ENCODE measurements at places on chromosomes 5 and 9.

DNA sequence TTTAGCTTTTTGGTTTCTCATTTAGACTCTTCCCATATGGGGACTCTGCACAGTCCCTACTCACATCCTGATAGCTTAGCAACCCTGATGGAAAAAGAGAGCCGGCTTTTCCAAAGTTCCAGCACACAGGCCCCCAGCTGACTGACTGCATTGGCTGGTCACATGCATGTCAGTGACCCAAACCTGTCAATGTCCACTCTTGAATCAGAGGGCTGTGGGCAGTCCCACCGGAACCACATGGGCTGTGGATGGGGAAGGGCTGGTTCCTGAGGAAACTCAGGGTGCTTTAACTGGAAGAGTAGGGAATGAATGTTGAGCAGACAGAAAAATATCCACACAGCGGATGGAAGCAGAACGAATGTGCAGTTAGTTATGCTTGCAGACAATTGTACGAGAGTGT lies 136.6 kb downstream of the NSG2 start:
- DNase-seq, result no peak

DNA sequence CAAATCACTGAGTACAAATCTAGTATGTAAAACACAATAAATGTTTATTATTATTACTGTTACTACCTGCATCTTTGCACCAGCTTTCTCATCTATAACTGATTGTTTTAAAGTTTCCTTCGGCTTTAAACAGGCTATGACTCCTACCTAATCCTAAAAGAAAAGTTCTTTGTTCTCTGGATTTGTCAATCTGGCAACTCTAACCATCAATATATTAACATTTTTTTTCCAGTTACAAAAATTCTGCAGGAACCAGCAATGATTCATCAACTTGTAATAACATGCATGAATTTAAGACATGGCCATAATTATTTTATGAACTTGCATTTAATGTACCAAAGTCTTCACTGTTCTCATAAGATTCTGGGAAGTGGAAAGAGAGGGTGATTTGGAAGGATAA lies 228.5 kb downstream of the PIK3R1 start:
- no peak for DNase-seq

- DNase-seq, result no peak
Observed at GRCh38 chr9:70480405-70480980, 66.0 kb upstream of the KLF9 start.

GRCh38 chr5:110289512-110289810 lies 437.0 kb downstream of the TMEM232 start:
- no peak for DNase-seq

GRCh38 chr5:64184832-64185231 lies 19.2 kb downstream of the RNF180 start:
- no peak for DNase-seq

DNA sequence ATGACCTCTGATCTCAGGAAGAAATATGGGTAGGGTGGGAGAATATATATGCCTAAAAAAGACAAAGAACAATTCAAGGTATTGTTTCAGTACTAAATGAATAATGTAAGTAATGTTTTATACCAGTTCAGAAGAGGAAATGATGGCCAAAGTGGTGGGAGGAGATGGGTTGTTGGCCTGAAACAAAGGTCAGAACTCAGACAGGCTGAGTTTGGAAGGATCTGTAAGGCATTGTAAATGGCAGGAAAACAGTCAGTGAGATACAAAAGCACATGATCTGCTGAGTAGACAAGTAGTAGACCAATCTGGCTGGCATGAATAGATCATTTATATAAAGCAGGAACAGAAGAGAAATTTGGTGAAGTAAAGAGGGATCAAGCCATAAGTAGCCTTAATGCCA lies 175.8 kb upstream of the PLCXD3 start:
- DNase-seq, result no peak

GRCh38 chr5:142944140-142944539 lies 174.0 kb downstream of the ARHGAP26 start:
- DNase-seq, result no peak

- no peak for DNase-seq
Observed at GRCh38 chr5:151899399-151899798, 25.3 kb downstream of the GLRA1 start.

GRCh38 chr5:154211641-154212390 lies 21.3 kb downstream of the GALNT10 start:
- DNase-seq, result no peak

DNA sequence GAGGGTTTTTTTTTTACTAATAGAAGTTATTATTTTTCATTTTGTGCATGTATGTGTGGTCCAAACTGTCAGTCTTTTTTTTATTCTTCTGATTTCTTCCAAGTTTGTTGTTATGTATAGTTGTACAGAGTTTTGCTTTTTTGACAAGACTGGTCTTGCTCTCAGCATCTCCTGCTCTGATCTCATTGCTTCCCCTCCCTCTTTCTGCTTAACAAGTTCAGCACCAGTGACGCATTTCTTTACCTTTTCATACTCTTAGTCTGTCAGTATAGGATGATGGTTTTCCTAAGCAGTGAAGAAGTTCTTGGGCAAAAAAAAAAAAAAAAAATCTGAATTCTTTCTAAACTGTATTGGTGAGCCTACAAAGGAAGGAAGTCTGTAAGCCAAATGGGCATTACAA lies 135.1 kb downstream of the CD180 start:
- DNase-seq, result no peak

- peak; percentile 3 for DNase-seq
Observed at GRCh38 chr5:159444441-159445082, 114.3 kb upstream of the IL12B start.

DNA sequence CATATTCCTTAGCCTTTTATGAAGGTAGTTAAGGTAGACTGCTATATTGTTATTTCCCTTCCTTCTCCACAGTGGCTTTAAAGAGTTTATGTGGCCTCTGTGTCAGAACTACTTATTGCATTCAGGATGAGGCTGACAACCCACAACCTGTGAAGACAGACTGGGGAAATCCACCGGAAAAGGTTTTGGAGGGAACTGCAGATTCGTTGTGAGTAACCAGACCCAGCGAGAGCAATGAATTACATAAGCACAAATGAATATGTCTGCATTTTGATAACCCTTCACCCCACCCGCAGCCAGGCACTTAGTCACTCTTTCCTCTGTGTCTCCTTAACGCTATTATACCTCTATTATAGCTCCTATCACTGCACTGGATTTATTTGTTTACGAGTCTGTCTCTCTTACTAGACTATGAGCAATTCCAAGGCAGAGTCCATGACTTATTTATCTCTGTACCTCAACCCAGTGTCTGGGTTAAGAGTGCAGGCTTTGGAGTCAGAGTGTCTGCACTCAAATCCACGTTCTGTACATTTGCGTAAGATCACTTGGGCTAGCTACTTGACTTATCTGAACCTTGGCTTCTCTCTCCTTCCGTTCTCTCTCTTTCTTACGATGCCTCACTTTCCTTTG lies 19.2 kb downstream of the KCTD16 start:
- peak; percentile 81 for DNase-seq

DNA sequence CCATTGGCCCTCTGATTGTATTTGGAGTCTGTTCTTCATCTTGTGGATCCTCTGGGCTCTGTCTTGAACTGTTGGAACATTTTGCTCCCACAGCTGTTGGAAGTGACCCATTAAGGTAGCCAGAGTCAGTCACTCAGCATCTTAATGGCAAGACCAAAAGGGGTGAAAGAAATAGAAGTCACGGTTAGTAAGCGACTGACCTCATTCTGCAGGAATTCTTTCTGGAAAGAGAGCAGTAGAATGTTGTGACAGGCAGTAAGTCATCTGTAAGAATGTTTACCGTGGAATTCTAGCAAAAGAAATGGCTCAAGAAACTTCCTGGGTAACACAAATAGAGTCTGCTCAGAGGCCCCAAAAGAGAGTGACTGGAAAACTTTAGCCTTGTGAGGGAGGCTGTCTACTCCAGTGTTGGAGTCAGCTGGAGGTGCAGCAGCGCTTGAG lies 28.6 kb upstream of the TNC start:
- no peak for DNase-seq

DNA sequence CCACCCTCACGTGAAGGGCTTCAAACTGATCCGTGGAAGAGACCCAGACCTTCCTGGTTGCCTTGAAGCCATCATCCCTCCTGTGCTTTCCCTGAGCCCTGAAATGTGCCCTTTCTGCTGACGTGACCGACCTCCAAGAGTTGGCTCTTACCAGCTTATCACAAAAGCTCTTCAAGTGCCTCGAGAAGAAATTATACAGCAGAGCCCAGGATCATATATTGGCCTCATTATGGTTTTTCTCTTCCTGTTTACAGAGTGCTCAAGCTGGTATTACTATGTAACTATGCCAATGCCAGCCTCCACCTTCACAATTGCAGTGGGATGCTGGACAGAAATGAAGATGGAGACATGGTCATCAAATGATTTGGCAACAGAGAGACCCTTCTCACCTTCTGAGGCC lies 66.0 kb downstream of the AOPEP start:
- DNase-seq, result no peak

GRCh38 chr5:91311697-91312501 lies 71.2 kb downstream of the ARRDC3 start:
- peak; percentile 60 for DNase-seq

GRCh38 chr5:6767481-6768063 lies 54.3 kb downstream of the TENT4A start:
- DNase-seq, result no peak

- no peak for DNase-seq
Observed at GRCh38 chr5:158464383-158464782, 605.4 kb upstream of the CLINT1 start.

DNA sequence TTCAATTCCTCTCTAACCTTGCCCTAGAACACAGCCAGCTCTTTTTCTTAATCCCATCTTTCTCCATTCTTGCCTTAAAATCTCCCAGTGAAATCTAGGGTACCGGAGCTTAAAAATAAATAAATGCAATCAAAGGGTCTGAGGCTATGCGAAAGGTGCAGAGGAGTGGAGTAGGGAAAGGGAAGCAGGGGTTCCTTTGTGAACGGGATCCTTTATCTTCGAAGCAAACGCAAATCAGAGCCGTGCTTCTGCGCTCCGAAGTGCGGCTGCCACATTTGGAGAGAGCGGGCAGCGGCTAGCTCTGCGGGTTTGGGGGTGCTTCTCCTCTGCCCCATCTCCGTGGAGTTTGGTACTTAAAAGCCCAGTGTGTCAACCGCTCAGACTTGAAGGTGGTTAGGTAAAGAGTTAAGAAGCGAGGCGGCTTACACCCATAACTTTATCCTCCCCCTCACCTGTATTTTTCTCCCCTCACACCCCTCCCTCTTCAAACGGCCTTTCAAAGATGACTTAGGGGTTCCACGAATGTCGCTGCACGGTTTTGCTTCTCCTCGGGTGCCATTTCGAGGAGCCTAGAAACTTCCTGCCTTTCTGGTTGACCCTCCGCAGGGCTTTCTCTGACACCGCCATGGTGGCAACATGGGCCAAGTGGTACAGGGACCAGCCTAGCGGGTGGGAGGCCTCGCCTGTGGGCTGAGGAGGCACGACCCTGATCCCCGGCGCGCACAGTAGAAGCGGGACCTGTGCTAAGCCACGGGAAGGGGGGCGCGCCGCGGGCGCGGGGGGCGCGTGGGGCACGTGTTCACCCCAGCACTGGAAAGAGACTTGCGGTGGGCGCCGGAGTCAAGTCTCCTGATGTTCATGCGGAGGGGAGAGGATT lies 31.7 kb upstream of the NFIB start:
- DNase-seq, result no peak

- no peak for DNase-seq
Observed at GRCh38 chr5:105677291-105677690, 1993.4 kb downstream of the EFNA5 start.

DNA sequence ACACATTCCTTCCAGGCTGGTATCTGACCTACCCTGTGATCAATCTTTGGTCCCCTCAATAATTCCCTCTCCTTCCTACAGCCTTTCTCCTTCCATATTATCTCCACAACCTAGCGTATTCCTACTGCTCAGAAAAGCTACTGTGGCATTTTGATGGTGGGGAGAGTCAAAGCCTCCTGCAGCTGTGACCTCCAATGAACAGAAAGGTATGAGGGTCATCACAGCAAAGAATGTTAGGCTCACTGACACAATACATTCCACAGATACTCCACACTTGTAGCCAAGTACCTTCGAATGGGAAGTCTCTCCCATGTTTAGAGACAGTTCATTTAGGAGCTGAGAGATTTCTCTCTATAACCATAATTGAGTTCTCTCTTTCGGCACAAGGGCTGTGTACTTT lies 5.9 kb downstream of the FBN2 start:
- no peak for DNase-seq

DNA sequence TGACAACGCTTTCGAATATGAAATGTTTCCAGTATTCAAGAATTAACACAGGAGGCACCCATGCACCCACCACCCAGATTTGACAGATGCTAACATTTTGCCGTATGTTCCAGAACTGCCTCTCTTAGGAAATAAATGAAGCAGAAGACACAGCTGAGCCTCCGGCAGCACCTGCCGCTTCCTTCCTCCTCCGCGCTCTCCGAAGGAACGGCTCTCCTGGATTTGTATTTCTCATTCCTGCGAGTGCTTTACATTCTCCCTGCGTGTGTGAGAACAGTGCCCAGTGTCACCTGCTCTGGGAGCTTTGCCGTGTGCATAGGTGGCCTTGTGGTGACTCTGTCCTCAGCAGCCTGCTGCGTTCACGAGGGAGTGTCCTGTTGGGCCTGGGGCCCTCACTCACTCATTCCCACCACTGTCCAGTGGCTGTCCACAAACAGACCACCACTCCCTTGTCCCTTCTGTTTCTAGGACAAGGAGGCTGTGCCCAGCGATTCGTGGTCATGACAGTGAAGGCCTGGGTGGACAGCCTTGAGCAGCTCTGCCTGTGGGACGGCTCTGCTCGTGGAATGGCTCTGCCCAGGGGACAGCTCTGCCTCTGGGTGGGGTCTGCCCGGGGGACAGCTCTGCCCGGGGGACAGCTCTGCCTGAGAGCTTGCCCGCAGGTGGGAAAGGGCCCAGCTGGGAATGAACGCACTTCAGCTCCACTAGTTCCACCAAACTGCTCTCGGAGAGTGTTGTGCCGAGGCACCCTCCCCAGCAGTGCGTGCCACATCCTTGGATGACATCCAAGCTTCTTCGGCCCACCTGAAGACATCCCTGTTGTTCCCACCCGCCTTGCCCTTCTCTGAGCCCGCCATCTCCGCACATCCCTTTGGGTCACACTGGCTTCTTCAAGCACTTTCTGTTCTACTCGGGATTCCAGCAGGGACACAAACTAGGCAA lies 170.5 kb upstream of the PPP1R26 start:
- no peak for DNase-seq

- no peak for DNase-seq
Observed at GRCh38 chr9:137691646-137692351, 73.0 kb downstream of the EHMT1 start.

GRCh38 chr5:112960863-112961504 lies 15.6 kb upstream of the DCP2 start:
- no peak for DNase-seq

- DNase-seq, result no peak
Observed at GRCh38 chr5:24232929-24233498, 411.8 kb downstream of the CDH10 start.

GRCh38 chr5:2890011-2890410 lies 138.5 kb upstream of the IRX2 start:
- DNase-seq, result no peak

GRCh38 chr9:18371621-18372020 lies 102.3 kb upstream of the ADAMTSL1 start:
- DNase-seq, result no peak

- no peak for DNase-seq
Observed at GRCh38 chr9:129138476-129139232, 27.4 kb downstream of the PTPA start.
